Lung microvascular endothelial cell (primary cell): ENCODE measurements at places on chromosomes 7 and 10. TPM values are rescaled to one million over a fixed set of nuclear protein-coding genes. Genes with fewer than 3 reads are reported as not detected.

Gene CCDC172
- not detected in 2 replicates for total RNA-seq

Gene PLEKHS1
- total RNA-seq: not detected in 2 replicates

Gene SLC39A12
- total RNA-seq: under 0.01 TPM in 1 of 2 replicates, not detected in the other

Gene MYO1G
- total RNA-seq: under 0.01 TPM in 2 replicates

Gene TFR2
- under 0.01 TPM in 2 replicates for total RNA-seq

Gene WBP1L
- total RNA-seq: 31.8 and 38.9 TPM in 2 replicates

Gene SPAM1
- not detected in 2 replicates for total RNA-seq

Gene LAMB4
- total RNA-seq: 0.22 TPM in 1 of 2 replicates, not detected in the other

Gene ANKRD7
- 0.22 and 0.40 TPM in 2 replicates for total RNA-seq

Gene OR2A12
- not detected in 2 replicates for total RNA-seq

Gene GSAP
- total RNA-seq: 2.0 and 3.6 TPM in 2 replicates

Gene EFCAB10
- not detected in 2 replicates for total RNA-seq

Gene BEND7
- 5.0 and 7.1 TPM in 2 replicates for total RNA-seq

Gene SLC13A4
- total RNA-seq: not detected in 2 replicates

Gene NUB1
- total RNA-seq: 27.0 and 31.2 TPM in 2 replicates

Gene BICC1
- total RNA-seq: under 0.01 and 0.20 TPM in 2 replicates

Gene PKD2L1
- not detected in 2 replicates for total RNA-seq

Gene SPDYE2B
- total RNA-seq: not detected in 2 replicates

Gene TUBAL3
- total RNA-seq: under 0.01 TPM in 1 of 2 replicates, not detected in the other

Gene EGFR
- 0.20 and 0.65 TPM in 2 replicates for total RNA-seq

Gene NOS3
- 25.0 and 30.5 TPM in 2 replicates for total RNA-seq

Gene SLC25A13
- 23.2 and 31.2 TPM in 2 replicates for total RNA-seq

Gene MMD2
- total RNA-seq: not detected in 2 replicates

Gene OIT3
- total RNA-seq: under 0.01 TPM in 2 replicates

Gene MYH16
- total RNA-seq: 0.22 TPM in 1 of 2 replicates, not detected in the other

Gene OGDHL
- 0.20 and 0.22 TPM in 2 replicates for total RNA-seq

Gene PLXNA4
- total RNA-seq: 6.9 and 7.8 TPM in 2 replicates

Gene TMEM178B
- total RNA-seq: under 0.01 TPM in 1 of 2 replicates, not detected in the other

Gene FFAR4
- total RNA-seq: not detected in 2 replicates

Gene LIPF
- total RNA-seq: not detected in 2 replicates

Gene MAP3K8
- total RNA-seq: 2.6 and 5.0 TPM in 2 replicates

Gene CARD11
- 2.2 and 3.1 TPM in 2 replicates for total RNA-seq

Gene BAG3
- 3.8 and 5.2 TPM in 2 replicates for total RNA-seq

Gene SLC16A9
- 0.44 TPM in 1 of 2 replicates, not detected in the other for total RNA-seq

Gene NRG3
- total RNA-seq: 5.2 and 10.7 TPM in 2 replicates

Gene NSUN6
- total RNA-seq: 2.4 and 3.8 TPM in 2 replicates

Gene CALHM2
- 9.1 and 12.2 TPM in 2 replicates for total RNA-seq

Gene MCU
- 22.0 and 30.3 TPM in 2 replicates for total RNA-seq

Gene BAIAP2L1
- under 0.01 and 0.22 TPM in 2 replicates for total RNA-seq

Gene SYT15
- 0.65 and 0.79 TPM in 2 replicates for total RNA-seq

Gene LRGUK
- under 0.01 TPM in 2 replicates for total RNA-seq

Gene WNT16
- total RNA-seq: not detected in 2 replicates
